T47D (cell line): ENCODE measurements at places on chromosomes 16 and 17.

DNA sequence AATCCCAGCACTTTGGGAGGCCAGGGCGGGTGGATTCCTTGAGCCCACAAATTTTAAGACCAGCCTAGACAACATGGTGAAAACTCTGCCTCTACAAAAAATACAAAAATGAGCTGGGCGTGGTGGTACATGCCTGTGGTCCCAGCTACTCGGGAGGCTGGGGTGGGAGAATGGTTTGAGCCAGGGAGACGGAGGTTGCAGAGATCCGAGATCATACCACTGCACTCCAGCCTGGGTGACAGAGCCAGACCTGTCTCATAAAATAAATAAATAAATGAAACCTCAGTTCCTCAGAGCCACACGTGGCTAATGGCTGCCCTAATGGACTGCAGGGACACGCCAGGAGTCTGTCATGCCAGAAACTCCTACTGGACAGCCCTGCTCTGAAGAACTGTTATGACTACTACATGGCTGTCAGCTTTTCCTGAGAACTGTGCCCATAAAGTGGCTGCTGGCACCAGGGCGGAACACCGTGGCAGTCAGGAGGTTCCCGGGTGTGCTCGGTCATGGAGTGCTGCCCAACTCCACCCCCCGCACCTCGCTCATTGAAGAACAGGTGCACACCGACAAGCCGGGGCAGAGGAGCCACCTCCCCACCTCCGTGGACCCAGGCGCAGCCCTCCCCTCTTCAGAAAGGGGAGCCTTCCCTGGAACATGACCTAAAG is 4.3 kb downstream of the TMEM11 start:
- no peak for DNase-seq

GRCh38 chr16:78684655-78685375 is 585.4 kb downstream of the WWOX start:
- DNase-seq = no peak

DNA sequence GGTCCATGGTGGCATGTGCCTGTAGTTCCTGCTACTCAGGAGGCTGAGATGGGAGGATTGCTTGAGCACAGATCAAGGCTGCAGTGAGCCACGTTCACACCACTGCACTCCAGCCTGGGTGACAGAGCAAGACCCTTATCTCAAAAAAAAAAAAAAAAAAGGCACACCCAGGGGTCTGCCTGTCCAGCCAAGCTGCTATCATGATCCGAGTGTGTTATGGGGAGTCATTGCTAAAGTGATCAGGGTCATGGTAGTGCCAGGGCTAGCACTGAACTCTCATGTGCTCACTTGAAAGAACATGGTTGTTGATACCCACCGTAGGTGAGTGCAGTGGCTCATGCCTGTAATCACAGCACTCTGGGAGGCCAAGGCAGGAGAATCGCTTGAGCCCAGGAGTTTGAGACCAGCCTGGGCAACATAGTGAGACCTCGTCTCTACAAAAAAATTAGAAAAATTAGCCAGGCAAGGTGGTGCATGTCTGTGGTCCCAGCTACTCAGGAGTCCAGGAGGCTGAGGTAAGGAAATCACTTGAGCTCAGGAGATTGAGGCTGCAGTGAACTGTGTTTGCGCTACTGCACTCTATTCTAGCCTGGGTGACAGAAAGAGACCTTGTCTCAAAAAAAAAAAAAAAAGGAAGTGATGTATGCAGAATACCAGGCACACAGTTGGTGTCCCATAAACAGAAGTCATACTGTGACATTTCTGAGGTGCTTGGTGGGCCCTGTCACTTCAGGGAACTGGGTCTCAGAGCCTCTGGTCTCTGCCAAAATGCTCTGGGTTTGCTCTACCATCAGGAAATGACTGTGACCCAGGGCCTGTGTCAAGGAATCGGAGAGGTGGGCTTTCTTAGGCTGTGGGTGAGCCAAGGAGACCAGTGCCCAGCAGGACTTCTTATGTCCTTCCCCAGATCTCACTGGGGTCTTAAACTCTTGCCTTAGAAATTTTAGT is 2.2 kb downstream of the PRM1 start:
- DNase-seq = no peak

- no peak for DNase-seq
Measured at GRCh38 chr16:21994856-21995465, 6.0 kb downstream of the PDZD9 start.

DNA sequence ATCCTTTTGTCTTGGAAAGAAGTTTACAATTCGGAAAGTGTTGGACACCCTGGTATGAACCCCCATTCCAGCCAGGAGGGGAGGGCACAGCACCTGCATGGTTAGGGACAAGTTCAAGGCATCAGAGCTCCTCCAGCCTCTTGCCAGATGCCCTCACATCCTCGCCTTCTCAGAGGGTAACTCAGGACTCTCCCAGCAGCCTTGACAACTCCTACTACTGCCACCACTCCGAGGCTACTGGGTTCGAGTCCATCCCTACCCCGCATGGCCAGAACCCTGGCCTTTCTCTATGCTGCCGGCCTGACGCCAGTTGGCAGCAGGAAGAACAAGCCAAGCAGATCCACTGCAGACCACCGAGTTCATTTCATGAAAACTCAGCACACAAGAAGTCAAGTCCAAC is 34.1 kb downstream of the AXIN2 start:
- DNase-seq = no peak

- no peak for DNase-seq
Measured at GRCh38 chr17:72382971-72383722, 262.3 kb downstream of the SOX9 start.

DNA sequence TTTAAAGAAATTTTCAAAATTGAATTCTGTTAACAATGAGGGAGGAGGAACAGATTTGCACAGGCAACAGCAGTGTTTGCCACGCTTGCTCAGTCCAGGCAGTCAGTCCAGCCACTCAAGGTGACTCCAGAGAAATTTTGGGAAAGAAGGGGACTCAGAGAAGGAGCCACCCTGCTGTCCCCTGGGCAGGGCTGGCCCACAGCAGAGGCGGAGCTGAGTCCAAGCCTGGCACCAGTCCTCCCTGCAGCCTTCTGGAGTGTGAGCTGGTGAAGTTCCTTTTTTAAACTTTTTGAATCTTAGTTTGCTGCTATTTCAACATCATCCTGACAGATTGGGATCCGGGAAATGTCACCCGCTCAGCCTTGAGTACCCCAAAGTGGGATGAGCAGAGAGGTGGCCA is 14.5 kb upstream of the SLC47A2 start:
- no peak for DNase-seq

GRCh38 chr17:70447588-70447987 is 278.3 kb downstream of the KCNJ2 start:
- DNase-seq = peak; percentile 31

DNA sequence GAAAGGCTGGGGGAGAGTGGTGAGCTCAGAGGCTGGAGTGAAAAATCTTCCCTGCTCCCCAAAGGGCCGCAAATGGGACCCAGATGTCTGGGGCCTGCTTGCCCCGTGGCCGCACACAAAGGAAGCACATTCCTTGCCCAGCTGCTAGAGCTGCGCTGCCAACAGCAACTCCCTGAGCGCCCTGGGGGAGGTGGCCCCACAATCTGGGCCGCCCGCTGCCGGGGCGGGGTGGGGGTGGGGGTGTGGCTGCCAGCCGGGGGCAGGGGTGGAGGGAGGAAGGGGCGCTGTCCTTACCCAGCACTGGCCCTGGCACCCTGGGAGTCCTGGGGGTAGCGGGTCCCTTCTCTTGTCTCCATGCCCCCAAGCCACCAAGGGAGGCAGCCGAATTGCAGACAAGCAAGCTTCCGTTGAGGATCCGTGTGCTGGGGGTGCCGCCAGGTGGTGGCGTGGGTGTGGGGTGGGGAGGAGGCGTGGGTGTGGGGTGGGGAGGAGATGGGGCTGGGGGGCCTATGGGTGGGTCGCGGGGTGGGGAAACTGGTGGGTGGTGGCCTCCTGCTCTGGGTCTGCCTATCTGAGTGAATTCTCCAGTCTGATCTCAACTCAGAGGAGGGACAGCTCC is 48.4 kb upstream of the PABPN1L start:
- no peak for DNase-seq

DNA sequence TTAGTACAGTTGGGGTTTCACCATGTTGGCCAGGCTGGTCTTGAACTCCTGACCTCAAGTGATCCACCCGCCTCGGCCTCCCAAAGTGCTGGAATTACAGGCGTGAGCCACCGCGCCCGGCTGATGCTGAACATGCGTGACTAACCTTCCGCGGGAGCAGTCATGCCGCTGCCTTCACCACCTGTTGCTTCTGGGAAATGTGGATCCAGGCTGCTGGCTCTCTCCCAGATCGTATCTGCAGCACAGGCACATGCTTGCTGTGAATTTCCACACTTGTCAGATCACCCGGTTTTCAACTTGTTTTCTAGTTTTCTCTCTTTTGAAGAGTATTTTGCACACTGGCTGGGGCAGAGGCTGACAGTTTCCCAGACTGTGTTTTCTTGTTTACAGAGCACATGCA is 97.9 kb downstream of the ADCY9 start:
- no peak for DNase-seq

GRCh38 chr16:29742683-29743275 is 3.0 kb downstream of the C16orf54 start:
- no peak for DNase-seq

DNA sequence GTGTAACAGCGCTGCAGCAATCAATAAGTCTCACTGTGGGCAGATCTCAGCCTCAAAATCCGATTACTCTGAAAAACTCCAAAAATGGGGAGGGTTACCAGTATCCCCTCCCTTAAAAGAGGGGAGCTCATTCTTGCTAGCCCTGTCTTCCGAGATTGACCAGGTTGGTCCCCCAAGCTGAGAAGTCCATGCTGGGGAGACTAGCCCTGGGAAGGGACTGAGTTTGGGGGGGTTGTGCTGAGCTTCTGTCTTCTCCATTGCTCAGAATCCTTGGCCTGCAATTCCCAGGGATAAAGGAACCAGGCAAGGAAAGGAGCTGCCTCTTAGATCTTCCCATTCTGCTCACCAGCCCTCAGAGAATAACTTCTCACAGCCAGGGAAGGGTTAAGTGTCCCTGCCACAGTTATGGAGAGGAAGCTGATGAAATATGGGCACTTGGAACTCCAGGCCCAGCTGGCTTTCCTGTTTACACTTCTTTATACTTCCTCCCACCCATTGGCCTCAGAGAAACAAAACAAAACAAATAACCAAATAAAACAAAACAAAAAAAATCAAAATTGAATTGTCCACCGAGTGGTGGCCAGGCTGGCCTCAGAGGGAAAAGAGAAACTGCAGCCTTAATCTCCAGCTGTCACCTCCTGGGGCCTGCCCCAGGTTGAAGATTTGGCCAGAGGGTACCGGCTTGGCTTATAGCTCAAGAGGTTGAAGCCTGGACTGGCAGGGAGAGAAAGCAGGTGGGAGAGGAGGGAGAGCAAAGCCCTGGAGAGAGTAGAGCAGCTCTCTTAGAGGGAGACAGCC is 2.6 kb downstream of the HOXB3 start:
- no peak for DNase-seq

DNA sequence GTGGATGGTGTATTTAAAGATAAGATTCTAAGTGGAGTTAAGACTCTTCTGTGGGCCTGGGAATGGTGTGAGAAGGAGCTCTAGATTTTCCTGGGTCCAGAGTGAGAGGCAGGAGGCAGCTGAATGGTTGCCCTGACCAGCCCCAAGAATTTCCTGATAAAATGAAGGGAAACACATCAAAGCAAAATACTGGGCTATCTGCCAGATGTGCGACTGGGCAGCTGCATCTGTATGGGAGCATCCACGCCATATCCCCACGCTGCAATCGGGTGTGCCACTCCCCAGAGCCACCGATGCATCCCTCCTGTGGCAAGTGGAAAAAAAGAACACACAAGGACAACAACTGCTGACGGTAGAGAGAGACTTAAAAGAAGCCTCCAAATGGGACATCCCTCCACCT is 84.3 kb upstream of the COX10 start:
- no peak for DNase-seq

- no peak for DNase-seq
Measured at GRCh38 chr17:73262676-73263642, 1.3 kb upstream of the CPSF4L start.

DNA sequence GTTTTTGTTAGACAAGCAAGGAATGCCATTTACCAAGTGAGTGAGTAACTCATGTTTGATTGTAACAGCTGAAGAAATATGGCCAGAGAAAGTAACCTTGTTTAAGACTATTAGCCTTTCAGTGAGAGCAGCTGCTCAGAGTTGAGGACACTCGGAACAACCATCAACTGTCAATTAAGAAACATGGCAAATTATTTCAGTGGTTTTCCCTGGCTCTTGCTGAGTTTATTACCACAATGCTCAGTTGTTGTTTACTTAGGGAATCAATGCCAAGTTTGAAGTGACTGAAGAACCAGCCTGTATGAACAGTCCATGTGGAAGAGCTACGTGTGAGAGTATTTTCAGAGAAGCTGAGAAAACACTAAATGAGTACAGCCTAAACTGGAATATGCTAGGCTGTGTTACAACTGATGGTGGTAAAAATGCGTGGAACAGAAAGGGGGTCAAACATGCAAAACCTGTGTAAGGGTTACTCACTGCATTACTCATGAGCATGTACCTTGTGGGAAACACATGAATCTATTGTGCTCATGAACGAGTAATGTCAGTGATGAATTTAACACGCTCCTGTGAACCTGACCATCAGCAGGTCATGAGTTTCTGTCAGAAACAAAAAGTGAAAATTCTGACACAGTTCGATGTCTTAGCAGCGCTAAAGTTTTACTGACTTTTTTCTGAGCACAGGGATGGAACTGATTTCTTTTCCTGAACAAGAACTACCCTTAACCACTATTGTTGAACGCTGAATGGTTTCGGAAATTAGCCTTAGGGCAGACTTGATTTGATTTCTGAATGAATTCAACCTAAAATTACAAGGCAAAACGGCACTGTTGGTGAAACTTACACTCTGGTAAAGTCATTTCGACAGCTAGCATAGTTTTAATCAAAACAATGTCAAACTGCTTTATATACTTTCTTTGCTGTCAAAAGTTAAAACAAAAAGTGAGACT is 33.5 kb downstream of the GNA13 start:
- DNase-seq = peak; percentile 33

- DNase-seq = no peak
Measured at GRCh38 chr17:45409659-45410076, 23.0 kb downstream of the ARHGAP27 start.

DNA sequence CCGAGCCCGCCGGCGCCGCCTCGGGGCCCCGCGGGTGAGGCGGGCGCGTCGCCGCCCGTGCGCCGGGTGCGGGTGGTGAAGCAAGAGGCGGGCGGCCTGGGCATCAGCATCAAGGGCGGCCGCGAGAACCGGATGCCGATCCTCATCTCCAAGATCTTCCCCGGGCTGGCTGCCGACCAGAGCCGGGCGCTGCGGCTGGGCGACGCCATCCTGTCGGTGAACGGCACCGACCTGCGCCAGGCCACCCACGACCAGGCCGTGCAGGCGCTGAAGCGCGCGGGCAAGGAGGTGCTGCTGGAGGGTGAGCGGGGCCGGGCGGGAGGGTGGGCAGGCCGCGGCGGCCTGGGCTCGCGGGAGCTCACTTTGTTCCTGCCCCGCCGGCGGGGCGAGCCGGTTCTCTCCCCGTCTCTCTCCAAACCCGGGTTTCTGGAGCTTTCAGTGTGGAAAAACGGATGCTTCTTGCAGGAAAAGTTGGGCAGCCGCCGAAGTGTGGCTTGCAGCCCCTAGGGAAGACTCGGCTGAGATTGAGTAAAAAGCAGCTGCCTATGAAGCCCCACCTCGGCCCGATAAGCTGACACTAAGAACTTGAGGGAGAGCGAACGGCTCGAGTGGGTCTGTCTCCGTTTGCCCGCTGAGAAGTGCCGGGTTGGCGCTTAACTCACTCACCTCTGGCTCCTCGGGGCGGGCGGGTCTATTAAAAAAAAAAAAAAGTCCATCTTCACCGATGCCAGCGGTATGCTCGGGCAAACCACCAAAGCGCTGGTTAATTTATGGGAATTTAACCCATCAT is 677 bp downstream of the SNTB2 start:
- DNase-seq = peak; percentile 44
